Activated CD4-positive, CD25-positive, alpha-beta regulatory T cell treated with anti-CD3 and anti-CD28 coated beads, Interleukin-2, amount 50 U/mL, for 72 hours (primary cell): ENCODE measurements at places on chromosomes 7 and 10.

GRCh38 chr10:29811751-29812427 lies 177.1 kb upstream of the SVIL start:
- no peak for DNase-seq

DNA sequence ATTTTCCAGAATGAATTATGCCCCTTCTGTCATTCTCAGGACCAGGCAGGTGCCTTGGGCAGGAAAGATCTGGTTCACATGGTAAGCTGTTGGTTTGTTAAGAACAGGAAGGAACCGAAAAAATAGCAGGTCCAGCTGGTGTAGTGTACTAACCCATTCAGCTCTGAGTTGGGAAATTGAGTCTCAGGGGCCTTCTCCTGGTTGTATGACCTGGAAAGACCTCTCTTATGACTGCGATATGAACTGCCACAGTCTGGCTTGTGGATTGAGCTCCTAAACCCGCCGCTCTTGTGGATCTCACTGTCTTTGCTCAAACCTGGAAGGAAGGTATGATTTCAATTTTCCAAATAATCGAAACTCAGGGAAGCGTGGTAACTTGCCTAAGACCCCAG lies 4.5 kb downstream of the LRIT1 start:
- no peak for DNase-seq

GRCh38 chr7:112225006-112225405 lies 18.5 kb downstream of the ZNF277 start:
- no peak for DNase-seq

- DNase-seq = no peak
Observed at GRCh38 chr7:128322040-128322643, 21.6 kb downstream of the RBM28 start.

DNA sequence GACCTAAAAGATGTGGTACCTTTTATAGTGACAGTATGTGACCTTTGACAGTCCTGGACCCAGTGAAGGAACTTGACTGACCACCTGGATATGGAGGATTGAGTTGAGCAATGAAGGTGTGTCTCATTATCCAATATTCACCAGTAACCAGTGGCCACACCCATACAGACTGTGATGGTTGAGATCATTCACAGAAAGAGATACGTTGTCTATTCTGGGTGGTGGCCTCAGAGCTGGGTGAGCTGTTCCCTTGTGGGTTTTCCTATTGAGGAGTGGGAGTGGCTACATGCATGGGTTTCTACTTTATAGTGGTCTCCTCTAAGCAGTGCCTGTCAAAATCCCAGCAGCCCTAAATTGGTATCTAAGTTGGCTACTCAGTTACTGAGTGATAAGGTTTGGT lies 507.4 kb downstream of the SORCS3 start:
- no peak for DNase-seq

DNA sequence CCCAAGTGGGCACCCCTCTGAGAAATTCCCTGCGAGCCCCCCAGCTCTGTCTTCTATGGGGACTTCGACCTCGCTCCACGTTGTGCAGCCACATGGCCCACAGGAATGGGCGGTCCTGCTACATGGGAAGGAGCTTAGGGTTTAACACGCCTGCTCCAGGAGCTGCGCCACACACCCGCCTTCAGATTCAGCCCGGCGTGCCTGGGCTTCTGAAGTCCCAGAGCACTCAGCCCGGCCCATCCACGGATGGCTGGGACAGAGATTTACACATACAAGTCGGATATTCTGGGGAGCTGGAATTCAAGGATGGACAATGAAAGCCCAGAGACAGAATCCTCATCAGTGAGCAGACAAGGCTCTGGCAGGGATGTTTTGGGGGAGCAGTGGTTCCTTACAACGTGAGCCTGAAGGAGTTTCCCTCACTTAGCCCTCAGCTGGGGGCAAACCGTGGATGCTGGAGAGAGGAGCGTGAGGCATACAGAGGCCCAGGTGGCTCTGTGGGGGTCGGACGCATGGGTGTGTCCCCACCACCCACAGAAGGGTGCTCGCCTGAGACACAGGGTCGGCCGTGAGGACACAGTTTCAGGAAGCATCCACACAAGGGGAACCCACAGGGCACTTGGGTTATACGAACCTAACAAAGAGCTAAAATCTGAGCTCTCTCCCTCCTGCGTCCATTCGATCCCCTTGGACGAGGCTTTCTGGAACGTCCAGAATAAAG lies 372.9 kb downstream of the DNAJB6 start:
- DNase-seq = peak; percentile 8

- no peak for DNase-seq
Observed at GRCh38 chr10:91598211-91598977, 34.5 kb downstream of the PPP1R3C start.

- DNase-seq = peak; percentile 67
Observed at GRCh38 chr10:30359373-30360206, 10.5 kb upstream of the MTPAP start.

DNA sequence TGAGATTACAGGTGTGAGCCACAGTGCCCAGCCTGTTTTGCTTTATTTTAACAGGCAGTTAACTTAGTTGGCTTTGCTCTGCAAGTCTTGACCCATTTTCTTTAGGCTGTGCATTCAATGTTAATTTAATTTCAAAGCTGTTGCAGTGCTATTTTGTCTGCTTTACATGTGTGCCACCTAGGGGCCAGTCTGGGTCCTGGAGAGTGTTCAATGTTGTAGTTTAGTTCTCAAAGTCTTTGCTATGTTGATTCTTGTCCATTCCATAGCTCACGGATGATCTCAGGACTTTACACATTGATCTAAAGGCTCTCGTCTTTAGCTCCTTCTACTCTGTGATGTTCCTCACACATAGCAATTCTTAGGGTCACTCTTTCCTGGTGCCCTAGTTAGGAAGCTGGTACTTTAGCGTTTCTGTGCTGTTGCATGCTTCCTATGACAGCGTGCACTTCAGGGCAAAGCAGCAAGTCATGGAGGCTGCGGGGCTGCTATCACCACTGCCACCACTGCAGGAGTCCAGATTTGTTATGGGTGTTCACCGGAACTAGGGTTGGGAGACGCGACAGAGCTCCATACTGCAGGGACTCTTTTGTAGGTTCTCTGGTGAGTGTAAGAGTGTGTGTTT lies 16.4 kb upstream of the ABCA13 start:
- no peak for DNase-seq

DNA sequence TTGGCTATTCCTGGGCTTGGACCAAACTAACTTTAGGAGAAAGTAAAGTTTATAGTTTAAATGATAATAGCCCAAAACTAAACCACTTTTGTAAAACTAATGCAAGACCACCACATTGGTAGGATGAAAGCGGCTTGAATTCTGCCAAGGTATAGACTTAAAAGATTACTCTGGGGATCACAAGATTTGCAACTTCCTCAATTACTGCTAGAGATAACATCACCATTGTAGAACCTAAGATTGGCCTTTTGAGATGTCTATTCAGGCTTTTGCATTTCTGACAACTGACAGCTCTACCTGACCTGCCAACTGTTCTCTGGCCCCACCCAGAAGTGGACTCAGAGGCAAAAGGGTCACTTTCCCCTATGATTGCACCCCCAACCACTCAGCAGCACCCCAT lies 162.4 kb downstream of the TNS3 start:
- DNase-seq = no peak

- DNase-seq = no peak
Observed at GRCh38 chr10:101567165-101568006, 20.7 kb downstream of the POLL start.

GRCh38 chr7:2781636-2782035 lies 62.5 kb downstream of the GNA12 start:
- DNase-seq = no peak

- DNase-seq = peak; percentile 32
Observed at GRCh38 chr10:110919971-110920881, 822 bp downstream of the SHOC2 start.

GRCh38 chr10:130354976-130355795 lies 219.0 kb downstream of the GLRX3 start:
- DNase-seq = no peak

- DNase-seq = no peak
Observed at GRCh38 chr10:100730725-100731406, 14.5 kb upstream of the PAX2 start.

GRCh38 chr10:46236941-46237681 lies 49.7 kb upstream of the ANTXRL start:
- DNase-seq = no peak

DNA sequence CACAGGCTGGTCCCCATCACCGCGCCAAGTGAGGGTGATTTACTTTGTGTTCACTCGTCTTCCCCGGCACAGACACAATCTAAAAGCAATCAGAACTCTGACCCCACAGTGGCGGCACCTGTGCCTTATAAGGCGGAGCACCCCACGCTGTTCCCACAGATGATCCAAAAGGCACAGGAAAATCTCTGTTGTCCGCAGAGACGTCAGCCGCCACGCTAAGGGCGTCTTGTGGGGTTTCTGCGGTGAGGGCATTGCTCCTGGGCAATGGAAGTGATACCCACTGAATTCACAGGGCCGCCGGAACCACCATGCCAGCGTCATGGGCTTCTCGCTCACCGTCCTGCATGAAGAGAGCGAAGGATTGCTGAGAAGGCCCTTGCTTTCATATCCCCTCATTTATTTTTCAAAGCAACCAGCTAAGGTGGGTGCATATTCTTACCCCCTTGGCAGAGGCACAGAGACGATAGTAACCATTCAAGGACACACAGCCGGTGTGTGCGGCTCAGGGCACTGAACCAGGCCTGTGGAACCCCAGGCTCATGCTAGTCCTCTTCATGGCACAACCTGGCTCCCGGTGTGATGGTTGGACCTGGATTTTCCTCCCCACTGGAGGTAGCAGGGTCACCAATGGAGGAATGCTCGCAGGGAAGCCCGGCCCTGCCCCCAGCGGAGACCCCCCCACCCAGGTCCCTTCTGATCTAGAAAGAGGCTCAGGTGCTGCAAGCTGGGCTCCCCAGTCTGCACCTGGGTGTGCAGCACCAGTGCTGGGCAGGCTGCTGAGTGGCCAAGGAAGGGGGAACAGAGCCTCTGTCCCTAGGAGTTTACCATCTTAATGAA lies 279.0 kb downstream of the TCERG1L start:
- DNase-seq = no peak

DNA sequence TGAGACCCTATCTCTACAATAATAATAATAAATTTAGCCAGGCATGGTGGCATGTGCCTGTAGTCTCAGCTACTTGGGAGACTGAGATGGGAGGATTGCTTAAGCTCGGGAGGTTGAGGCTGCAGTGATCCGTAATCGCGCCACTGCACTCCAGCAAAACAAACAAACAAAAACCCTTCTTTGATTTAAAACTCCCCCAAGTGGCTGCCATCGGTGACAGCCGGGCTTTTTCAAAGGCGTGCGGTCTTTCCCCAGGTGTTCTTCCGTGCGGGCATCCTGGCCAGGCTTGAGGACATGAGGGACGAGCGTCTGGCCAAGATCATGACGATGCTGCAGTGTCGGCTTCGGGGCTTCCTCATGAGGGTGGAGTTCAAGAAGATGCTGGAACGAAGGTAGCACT lies 1.9 kb upstream of the MYH16 start:
- DNase-seq = no peak

DNA sequence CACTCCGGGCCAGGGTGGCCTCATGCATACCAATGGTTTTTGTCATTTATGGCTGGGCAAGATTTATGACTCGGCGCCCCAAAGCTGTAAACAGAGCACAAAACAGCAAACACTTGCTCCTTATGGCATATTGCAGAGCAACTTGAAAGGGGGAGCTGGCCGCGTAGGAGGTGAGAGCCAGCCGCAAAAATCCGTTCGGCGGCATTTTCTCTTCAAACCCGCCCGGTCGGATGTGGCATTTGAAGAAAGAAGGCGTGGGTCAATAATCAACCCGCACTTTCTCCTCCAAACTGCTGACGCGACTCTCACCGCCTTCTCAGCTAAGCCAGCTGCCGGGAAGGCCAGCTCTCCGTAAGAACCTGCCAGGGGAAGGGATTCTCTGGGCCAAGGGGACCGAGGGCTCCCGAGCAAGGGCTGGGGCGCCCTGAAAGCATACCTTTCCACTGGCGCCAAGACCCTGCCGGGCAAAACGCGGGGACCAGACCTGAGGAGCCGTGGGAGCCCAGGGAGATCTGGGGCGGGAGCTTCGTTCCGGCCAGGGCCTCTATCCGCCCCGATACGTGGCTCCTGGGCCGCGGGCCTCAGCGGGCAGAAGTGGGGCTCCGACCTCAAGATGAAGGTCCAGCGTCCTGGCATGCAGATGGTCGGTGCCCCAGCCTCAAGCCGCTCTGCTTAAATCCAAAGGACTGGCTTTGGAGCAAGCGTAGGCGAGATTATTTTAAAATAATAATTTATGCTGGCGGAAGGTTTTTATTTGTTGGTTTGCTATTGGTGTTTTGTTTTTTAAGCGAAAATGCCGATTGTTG lies 12.9 kb upstream of the HOXA2 start:
- DNase-seq = no peak

GRCh38 chr7:55629051-55629677 lies 56.9 kb upstream of the VOPP1 start:
- no peak for DNase-seq

DNA sequence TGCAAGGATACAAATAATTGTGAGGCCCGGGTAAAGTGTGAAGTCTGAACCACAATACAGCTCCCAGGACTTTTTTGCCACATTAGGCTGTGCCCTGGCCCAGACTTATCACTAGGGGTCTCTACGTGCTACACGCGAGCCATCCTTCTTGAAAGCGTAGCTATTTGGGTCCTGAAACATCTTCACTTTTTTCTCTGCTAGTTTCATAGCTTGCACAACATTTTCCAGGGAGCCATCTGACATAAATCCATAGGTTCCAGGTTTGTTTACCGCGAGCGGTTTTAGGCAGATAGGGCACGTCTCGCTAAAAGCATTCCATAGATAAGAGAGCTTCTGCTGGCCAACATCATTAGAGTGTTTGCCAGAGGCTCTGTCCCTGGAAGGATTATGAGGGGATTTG lies 226.5 kb downstream of the RPS24 start:
- no peak for DNase-seq

DNA sequence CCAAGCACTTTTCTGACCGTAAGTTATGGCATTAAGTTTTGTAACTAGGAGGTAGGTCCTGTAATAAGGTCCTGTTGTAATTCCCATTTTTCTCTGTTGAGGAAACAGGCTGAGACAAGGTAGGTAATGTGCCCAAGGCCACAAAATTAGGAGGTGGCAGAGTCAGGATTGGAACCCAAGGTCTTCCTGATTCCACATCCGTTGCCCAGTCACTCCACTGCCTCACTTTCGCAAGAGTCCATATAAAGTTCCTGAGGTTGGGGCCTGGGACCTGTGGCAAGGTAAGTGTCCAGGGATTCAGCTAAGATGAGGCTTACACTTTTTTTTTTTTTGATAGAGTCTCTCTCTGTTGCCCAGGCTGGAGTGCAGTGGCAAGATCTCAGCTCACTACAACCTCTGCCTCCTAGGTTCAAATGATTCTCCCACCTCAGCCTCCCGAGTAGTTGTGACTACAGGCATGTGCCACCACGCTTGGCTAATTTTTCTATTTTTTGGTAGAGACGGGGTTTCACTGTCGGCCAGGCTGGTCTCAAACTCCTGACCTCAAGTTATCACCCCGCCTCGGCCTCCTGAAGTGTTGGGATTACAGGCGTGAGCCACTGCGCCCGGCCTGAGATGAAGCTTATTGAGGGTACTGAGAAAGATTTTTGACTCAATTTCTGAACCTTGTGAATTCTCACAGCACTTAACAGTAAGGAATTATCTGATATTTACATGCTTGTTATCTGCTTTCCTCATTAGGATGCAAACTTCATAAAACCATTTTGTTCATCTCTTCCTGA lies 20.3 kb upstream of the GNA12 start:
- DNase-seq = no peak

GRCh38 chr7:22589641-22590201 lies 89.7 kb upstream of the STEAP1B start:
- DNase-seq = no peak

- no peak for DNase-seq
Observed at GRCh38 chr10:125462845-125463244, 220.1 kb downstream of the TEX36 start.

GRCh38 chr7:2512713-2513112 lies 6.9 kb upstream of the LFNG start:
- no peak for DNase-seq

- DNase-seq = no peak
Observed at GRCh38 chr10:71761105-71761511, 12.2 kb downstream of the VSIR start.
